ENCODE measurements at places on chromosomes 7 and 10.

GRCh38 chr7:129482781-129483180 is 19.6 kb upstream of the SMKR1 start:
- no peak for DNase-seq

GRCh38 chr7:90178679-90179278 is 24.5 kb downstream of the STEAP1 start:
- no peak for DNase-seq

DNA sequence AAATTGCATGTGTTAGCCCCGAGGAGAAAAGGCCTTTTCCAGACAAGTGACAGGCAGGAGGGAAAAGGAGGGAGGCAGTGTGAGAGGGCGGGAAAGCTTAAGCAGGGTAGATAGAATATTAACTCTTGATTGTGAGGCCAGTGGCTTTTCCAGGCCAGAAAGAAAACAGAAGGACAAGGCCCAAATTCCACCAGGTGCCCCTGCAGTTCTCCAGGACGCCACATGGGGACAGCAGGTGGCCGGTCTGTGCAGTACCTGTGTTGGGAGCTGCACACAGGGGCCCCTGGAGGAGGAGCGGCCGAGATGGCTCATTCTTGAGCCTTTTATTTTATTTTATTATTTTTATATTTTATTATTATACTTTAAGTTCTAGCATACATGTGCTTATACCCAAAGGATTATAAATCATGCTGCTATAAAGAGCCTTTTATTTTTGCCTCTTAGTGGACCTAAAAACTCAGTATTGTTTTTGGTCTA is 141.3 kb upstream of the KLF14 start:
- no peak for DNase-seq

- peak; percentile 60 for DNase-seq
Observed at GRCh38 chr10:95906677-95907455, 909 bp upstream of the CC2D2B start.

DNA sequence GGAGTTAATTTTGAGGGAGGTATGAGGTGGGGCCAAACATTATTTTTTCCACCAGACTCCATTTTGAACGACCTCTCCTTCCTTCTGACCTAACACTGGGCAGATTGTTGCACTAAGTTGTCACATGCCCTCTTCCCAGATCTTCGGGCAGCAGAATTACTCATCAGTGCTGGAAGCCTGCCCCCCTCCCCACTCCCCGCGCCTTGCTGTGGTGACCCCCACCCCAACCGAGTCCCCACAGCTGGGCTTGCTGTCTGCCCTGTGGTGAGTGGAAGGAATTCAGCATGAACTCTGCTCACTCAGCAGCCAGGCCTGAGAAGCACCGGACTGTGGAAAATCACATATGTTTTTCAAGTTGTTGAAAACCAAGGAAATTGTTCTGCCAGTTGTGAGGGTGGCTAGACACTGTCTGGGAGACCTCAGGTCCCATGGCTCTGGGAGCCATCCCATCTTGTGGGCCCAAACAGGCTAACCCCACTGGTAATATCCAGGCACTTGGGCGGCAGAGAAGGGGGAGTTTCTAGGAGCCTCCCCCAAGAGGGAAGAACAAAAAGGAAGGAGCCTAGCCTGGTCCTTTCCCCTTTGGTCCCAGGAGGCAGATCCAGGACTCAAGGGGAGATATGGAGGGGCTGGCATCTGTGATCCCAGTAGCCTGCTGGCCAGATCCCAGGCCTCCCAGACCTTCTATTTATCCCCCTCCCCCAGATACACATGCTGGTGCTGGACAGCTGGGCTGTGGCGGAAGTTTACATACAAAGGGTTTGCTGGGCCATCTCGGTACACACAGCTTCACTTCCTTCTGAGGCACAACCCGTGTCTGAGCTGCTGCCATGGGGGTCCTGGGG is 3.5 kb upstream of the AEBP1 start:
- no peak for DNase-seq

DNA sequence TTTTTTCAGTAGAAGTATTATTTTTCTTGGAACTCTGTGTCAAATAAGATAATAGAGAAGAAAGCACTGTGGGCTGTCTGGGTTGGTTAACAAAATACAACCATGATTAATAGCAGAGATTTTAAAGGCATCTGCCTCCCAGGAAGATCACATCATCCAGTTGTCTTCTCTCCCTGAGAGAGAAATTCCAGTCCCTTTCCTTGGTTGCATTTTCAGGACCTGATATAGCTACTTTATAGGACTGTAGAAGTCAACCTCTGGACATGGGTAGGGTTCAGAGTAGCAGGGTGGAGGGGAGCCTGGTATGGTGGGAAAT is 309.9 kb upstream of the IGFBP3 start:
- no peak for DNase-seq

DNA sequence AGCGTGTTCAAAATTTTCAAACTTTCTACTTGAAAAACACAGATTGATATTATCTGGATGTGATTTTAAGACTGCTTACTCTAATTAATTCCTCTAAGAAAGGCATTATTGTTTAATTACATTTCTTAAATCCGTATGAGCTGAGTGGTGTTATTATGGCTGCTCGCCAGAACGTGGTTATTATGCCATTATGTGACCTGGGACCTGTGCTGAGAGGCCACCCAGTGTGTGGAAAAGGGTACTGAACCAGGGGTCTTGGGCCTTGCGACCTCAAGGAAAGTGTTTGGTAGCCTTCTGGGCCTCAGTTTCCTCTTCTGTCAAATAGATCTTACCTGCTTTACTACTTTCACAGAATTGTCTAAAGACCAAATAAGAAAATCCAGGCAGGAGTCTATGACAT is 15.4 kb downstream of the LGI1 start:
- DNase-seq, result no peak

DNA sequence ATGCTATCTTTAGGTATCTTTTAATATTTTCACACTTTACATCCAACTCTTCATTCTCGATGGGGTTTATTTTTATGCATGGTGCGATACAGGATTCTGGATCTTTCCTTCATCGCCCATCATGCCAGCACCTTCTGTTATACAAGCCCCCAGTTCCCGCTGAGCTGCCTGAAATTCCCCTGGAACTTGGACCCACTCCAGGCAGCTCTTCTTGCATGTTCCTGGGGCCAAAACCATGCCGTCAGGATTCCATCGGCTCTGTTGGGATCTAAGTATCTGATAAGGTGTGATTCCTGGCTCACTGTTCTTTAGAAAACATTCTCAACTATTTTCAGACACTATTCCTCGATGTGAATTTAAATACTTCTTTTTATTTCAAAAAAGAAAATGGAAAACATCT is 40.5 kb upstream of the PPP2R2D start:
- no peak for DNase-seq

- DNase-seq, result no peak
Observed at GRCh38 chr7:19060761-19061259, 56.6 kb downstream of the TWIST1 start.
